ENCODE measurements at places on chromosomes 7 and 10.

DNA sequence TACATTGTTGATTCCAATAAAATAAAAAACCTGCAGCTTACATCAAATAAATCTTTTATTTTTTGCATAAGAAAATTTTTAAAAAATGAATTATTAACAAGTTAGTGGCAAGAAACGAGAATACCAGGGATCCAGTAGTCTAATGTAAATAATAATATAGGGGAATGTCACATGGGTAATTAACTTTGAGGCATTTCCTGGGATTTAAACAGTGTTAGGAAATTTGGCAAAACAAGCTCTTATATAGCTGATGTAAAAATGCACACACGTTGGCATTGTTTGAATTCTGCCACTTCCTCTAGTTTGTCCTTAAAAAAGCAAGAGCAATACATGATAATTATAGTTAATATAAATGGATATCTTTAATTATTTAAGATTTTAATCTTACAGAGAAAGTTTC is 768.6 kb downstream of the CNTNAP2 start:
- no peak for DNase-seq

DNA sequence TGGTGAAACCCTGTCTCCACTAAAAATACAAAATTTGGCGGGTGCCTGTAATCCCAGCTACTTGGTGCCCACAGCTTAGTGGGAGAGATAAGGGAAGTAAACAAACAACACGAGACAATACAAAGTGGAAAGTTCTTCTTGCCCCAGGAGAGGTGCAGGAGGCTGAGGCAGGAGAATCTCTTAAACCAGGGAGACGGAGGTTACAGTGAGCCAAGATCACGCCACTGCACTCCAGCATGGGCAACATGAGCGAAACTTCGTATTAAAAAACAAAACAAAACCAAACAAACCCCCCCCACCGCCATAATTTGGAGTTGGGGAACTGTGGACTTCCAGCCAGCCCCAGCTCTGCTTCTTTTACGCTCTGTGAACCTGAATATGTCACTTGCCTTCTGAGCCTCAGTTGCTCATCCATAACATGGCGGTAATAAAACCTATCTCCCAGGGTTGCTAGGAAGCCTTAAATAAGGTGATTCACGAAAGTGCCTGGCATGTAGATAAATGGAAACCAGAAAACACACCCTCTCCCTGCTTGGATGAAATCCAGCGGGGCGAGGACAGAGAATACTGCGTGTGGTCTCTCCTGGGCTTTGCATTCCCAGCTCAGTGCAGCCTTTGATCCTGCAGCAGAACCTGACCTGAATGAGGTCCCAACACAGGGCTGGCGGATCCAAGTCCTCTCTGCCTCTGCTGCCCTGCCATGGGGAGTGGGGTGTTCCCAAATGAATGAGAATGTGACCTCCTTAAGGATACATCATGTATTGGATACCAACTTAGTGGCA is 10.2 kb downstream of the MLXIPL start:
- DNase-seq, result no peak

GRCh38 chr7:3063016-3063753 is 19.5 kb upstream of the CARD11 start:
- DNase-seq, result peak; percentile 73

DNA sequence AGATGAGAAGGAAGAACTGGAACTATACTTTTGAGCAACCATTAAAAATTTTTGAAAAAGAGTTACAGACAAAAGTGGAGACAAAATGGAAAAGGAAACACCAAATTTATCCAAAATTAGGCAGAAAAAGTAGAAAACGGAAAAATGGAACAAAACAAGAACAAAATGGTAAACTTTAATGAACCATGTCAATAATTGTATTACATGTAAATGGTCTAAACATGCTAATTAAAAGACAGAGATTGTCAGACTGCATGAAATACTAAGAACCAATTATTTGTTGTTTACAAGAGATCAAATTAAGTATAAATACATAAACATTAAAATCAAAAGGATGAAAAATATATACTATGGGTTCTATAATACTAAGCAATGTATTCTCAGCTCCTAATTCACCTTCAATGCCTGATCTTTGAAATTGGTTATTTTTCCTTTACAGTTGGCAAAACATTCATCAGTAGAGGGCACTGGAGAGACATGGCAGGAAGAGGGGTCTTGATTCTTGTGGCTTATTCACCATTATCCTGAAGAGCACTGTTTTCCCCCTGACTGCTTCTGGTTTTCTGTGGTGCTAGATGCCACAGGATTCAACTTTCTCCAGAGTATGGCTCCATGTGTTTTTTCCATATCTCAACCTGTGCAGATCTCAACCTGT is 124.9 kb downstream of the ELFN1 start:
- no peak for DNase-seq

DNA sequence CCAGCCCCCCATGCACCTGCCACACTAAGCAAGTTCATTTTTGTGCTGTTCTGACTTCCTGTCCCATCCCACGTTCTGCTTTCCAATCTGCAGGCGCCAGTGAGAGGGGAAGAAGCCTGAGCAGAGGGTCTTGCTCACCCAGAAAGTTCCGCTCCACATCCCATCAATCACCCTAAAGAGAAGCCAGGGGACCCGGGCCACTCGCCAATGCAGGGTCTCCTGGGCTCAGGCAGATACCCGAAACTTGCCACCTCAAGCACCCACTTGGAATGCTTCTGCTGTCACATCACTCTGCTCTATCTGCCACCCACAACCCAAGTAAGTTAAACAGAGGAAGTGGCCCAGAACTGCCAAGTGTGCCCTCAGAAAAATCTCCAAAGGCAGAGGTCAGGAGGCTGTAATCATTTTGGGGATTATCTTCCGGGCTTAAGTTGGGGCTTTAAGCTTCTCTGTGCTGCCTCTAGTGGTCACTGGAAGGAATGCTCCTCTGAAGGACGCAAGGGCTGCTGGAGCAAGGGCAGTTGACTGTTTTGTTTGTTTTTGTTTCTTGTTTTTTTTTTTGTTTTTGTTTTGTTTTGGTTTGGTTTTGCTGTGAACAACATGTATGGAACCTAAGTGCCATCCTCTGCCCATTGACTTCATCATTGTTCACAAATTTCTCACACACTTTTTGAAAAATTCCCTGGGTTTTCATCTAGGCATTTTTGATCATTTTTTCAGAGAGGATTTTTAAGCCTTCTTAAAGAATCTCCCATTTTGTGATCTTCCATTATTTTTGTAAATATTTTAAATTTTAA is 25.5 kb downstream of the PRR15 start:
- no peak for DNase-seq
